ENCODE measurements at places on chromosomes 5 and 9. TPM values are rescaled to one million over a fixed set of nuclear protein-coding genes. Genes with fewer than 3 reads are reported as not detected.

- H3K27me3 ChIP-seq: no peaks in the 10 kb centered on the region
- no peak for DNase-seq
These were observed 1.2 kb downstream of the CARD6 start for GRCh38 chr5:40842351-40842750.

DNA sequence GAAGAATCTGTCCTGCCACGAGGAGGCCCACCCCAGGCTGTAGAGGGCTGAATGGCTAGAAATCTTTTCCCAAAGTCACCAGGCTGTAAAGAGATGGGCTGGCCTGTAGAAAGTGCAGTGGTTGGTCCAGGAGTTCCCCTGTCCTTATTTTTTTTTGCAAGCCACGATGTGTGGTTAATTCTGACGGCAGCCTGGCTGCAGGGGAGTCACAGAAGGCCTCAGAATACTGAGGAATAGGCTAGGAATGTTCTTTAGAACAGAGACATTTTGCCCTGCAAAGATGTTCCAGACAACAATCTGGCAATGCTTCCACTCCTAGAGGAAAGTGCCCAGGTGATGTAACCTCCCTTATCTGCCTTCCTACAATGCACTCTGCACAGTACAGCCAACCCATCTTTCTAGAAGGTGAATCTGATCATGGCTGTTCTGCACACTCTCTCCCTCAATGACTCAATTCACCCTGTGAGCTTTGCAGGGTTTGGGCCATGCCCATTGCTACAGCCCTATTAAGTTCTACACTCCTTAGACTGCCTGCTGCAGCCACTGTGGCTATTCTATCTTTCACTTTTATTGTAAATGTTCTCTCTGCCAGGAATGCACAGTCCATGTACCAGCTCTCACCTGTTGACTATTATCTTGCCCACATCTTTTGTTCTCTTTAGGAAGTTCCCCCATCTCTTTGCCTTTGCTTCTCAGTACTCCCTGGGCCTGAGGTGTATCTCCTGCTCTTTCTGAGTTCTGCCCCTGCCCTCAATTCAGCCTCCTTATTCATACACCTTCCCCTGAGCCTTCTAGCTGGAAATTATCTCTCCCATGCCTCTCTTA lies 377.8 kb upstream of the CLINT1 start:
- no peaks in the 10 kb centered on the region for H3K36me3 ChIP-seq
- no peaks in the 10 kb centered on the region for H3K27me3 ChIP-seq
- DNase-seq: no peak
- no peak overlapping the region for H3K4me3 ChIP-seq
- no peak overlapping the region for H3K27ac ChIP-seq

GRCh38 chr9:106799152-106799551 lies 63.8 kb upstream of the ZNF462 start:
- H3K27ac ChIP-seq: no peak overlapping the region
- H3K27me3 ChIP-seq: no peaks in the 10 kb centered on the region
- no peaks in the 10 kb centered on the region for H3K36me3 ChIP-seq
- H3K4me1 ChIP-seq: peaks cover 23% of the 10 kb centered on the region

DNA sequence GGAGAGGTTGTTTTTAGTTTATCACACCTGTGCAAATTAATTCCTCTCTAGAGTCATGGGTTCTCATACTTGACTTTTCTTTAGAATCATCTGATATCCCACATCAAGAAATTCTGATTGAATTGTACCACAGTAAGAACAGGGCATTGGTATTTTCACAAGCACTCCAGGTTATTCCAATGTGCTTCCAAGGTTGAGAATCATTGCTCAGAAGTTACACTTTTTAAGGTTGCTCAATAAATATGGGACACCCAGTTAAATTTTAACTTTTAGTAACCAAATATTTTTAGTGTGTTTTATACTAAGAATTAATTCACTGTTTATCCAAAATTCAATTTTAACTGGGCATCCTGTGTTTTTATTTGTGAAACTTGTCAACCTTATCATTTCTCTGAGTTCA lies 2.5 kb upstream of the RNF180 start:
- peaks cover 7% of the 10 kb centered on the region for H3K4me1 ChIP-seq
- H3K27me3 ChIP-seq: no peaks in the 10 kb centered on the region
- no peaks in the 10 kb centered on the region for H3K36me3 ChIP-seq
- no peak overlapping the region for H3K4me3 ChIP-seq
- no peak for DNase-seq

The PCDHGC4 gene
- 0.36 TPM for total RNA-seq

DNA sequence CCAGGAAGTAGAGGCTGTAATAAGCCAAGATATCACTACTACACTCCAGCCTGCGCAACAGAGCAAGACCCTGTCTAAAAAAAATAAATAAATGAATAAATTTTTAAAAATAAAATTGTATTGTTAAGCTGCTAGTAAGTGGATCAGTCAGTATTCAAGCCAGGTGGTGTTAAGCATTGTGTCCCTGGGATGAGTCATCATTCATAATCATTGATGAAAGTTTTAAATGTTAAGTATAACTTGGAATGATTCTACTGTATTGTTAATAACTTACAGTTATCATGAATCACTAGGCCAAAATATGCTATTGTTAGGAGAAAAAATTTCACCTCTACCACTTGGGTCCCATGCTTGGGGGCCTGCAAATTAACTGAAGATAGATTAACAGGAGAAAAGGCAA lies 38.2 kb downstream of the MED10 start:
- H3K27me3 ChIP-seq: no peaks in the 10 kb centered on the region
- H3K4me1 ChIP-seq: no peaks in the 10 kb centered on the region
- DNase-seq: no peak
- no peak overlapping the region for H3K27ac ChIP-seq
- no peaks in the 10 kb centered on the region for H3K36me3 ChIP-seq
- no peak overlapping the region for H3K4me3 ChIP-seq

The PTCH1 gene
- total RNA-seq: 3.5 TPM

GRCh38 chr9:98427491-98427890 lies 172.0 kb upstream of the TBC1D2 start:
- H3K4me1 ChIP-seq: no peaks in the 10 kb centered on the region
- H3K36me3 ChIP-seq: no peaks in the 10 kb centered on the region
- DNase-seq: no peak
- H3K27ac ChIP-seq: no peak overlapping the region
- no peaks in the 10 kb centered on the region for H3K27me3 ChIP-seq

- no peaks in the 10 kb centered on the region for H3K4me1 ChIP-seq
- peaks cover 3% of the 10 kb centered on the region for H3K36me3 ChIP-seq
- no peak for DNase-seq
- H3K27me3 ChIP-seq: no peaks in the 10 kb centered on the region
- no peak overlapping the region for H3K4me3 ChIP-seq
These were observed 131.2 kb downstream of the WNK2 start for GRCh38 chr9:93315118-93315517.

The AP3B1 gene
- 15.2 TPM for total RNA-seq

DNA sequence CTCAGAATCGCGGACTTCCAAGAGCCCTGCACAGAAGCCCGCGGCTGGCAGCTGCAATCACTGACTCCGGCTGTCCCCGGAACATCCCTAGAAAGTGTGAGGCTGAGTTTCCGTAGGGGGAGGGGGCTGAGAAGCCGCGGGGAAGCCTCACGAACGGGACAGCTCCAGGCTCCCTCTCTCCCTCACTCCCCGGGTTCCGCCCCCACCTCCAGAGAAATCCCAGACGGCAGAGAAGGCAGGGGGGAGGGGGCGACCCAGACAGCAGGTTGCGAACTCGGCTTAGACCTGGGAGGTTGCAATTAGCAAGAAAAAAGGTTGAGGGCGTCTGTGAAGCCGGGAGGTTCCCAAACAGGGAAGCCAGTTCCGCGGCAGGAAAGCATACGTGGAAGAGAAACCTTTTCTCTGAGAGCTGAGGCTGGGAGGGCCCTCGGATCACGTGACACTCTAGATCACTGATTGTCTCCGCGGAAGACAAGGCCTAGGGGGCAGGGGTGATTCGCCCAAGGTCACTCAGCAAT lies 73.8 kb upstream of the CPLX2 start:
- peaks cover 94% of the 10 kb centered on the region for H3K27me3 ChIP-seq
- no peak overlapping the region for H3K4me3 ChIP-seq
- no peak for DNase-seq
- peaks cover 3% of the 10 kb centered on the region for H3K4me1 ChIP-seq
- no peak overlapping the region for H3K27ac ChIP-seq
